ENCODE measurements at places on chromosomes 3 and 15.
A peak's percentile ranks its signal among the peaks of the same experiment; 100 is the strongest.

GRCh38 chr15:67824976-67825880 is at the start of gene SKOR1:
TSS of gene SKOR1 (plus strand) at chr15:67825509. CDS start at chr15:67825603, 94 bp downstream.
- peak; percentile 56 for DNase-seq

GRCh38 chr3:150409125-150409511 is 1.0 kb downstream of the TSC22D2 start:
- DNase-seq, result no peak

GRCh38 chr3:41598402-41599126 is 363.3 kb downstream of the ULK4 start:
- no peak for DNase-seq

- no peak for DNase-seq
Observed at GRCh38 chr3:128297401-128298138, 144.3 kb downstream of the EEFSEC start.

DNA sequence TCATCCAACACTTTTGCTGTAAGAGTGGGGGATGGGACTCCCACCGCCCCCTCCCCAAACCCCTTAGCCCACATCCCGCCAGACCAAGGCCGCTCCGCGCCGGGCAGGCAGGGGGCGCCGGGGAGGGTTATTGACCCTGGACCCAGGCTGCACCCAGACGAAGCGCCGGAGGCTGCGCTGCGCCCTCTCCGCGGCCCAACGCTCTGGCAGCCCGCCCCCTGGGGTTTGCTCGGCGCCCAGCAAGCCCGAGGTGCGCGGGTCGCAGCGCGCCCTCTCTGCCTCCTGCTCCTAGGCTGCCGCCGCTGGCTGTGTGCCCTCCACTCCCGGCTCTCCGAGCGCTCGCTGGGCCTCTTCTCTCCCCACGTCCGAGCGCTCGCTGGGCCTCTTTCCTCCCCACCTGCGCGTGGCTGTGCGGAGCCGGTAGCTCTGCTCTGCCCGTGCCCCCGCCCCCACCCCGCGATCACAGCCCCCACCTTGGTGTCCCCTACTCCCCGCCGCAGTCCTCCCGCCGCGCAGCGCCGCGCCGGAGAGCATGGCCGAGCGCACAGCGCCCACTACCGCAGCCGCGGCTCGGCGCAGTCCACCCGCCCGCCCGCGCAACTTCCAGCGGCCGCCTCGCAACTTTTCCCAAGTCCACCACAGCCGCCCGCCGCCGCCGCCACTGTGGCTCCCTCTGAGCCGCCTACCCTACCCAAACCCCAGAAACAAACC is 1.2 kb downstream of the MECOM start:
- DNase-seq, result peak; percentile 67

DNA sequence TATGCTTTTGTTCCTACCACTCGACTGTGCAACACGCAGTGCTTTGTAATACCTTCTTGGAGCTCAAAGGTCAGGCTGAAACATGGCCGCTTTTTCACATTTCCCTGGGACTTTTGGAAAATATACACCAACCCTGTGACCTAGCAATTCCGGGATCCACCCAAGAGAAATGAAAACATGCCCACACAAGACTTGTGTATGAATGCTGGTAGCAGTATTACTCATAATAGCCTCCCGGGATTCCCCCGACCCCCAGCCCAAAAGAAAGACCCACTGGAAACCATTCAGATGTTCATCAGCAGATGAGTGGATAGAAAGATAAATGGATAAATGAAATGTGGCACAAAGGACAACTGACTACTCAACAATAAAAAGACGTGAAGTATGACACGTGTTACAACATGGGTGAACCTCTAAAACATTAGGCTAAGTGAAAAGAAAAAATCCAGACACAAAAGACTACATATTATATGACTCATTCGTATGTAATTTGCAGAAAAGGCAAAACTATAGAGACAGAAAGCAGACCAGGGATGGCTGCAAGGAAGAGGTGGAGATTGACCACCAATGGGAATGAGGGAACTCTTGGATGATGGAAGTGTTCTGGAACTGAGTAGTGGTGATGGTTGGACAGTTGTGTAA is 104.1 kb downstream of the PGPEP1L start:
- DNase-seq, result no peak

DNA sequence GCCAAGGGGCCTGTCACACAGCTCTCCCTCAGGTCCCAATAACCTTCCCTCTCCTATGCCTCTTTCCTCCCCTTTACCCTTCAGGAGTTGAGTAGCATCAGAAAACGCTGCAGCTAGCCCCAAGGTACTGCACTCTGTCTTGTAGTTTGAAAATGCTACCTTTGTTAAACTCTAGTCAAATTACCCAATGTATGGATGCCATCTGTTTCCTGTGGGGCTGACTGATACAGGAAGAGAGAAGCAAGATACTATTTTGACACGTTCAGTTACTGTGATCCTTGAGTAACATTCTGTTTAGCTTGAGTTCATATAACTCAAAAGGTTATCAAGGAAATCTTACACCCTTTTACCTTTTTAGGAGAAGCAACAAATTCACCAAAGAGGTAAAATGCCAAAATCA is 493.1 kb downstream of the FHIT start:
- DNase-seq, result no peak

- DNase-seq, result no peak
Observed at GRCh38 chr3:71005702-71006321, 577.7 kb downstream of the FOXP1 start.

- DNase-seq, result no peak
Observed at GRCh38 chr3:152071924-152072323, 196.8 kb upstream of the MBNL1 start.

DNA sequence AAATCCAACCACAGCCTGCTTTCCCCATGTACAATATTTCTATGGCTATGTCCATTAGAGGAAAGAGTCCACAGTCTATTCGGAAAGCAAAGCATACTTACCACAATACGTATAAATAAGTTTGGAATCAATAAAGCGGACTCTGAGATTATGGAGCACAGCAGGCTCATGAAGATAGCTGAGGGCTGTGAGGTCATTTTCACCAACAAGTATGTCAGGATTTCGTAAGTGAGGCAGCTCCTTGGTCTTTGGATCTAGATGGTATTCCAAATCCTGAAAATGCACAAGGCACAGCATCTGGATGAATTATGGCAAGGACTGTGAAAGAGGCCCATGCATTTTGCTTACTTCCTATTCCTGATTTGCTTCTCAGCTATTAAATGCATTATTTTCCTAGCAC is 100.4 kb downstream of the MYO5A start:
- DNase-seq, result no peak

DNA sequence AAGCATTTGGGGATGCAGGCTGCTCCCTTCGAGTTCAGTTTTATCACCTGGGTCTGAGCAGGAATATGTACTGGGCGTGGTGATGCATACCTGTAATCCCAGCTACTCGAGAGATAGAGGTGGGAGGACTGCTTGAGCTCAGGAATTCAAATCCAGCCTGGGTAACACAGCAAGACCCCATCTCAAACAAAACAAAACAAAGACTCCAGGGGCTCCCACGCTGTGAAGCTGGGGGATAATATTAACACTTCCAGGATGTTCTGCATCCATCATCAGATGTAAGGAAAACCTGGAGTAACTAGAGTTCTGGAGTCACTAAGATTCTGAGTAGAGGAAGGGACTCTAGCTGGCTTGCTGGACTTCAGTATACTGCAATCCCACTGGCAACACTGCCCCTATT is 40.6 kb downstream of the LYZL4 start:
- no peak for DNase-seq

- no peak for DNase-seq
Observed at GRCh38 chr3:140052771-140053702, 118.1 kb downstream of the CLSTN2 start.

DNA sequence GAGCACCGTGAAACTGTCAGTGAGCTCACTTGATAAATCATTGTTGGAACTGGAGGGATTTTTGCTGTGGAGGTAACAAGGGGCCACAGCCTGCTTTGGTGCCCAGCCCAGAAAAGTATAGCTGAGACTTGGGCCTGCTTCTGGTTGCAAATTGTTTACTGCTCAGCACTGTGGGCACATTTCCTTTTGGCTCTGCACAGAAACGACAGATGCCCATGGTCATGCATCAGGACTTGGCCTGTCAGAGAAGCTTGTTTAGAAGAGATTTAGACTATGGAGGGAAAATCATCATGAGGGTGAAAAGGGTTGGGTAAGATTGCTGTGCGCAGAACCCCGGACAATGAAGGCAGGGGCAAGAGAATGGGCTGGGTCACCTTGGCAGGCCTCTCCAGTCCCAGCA is 286.1 kb upstream of the CTNNB1 start:
- no peak for DNase-seq

DNA sequence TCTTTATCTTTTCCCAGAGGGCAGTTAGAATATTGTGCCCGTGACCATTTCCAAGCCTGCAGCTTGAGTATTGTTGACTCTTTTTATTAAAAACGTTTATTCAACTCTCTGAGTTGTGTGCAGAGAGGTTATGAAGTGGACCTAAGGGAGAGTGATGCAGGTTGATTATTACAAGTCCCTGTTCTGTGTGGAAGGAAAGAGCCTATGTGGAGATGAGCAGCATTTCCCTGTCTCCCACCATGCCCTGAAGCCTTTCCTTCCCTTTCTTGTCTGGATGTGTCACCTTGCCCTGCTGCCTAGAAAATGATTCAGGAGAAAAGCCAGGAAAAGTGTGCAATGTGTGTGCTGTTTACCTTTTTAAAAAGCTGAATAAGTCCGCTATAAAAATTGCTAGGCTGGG is 19.4 kb downstream of the ZPLD1 start:
- DNase-seq, result no peak

DNA sequence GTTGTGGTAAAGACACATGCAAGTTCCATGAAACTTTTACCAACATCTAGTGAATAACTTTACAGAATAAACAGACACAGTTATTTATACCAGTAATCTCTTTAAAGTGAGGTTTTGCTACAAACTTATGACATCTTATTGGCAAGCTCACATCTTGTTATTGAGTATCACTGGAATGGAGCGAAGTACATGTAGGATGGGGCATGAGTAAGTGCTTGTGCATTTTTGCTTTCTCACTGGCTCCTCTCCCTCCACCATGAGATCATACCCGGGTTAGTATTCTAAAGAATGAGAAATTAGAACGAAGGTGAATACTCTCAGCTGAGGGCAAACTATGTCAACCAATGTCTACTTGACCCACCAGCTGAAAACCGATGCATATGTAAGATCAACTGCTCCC is 193.3 kb upstream of the ZNF717 start:
- no peak for DNase-seq

DNA sequence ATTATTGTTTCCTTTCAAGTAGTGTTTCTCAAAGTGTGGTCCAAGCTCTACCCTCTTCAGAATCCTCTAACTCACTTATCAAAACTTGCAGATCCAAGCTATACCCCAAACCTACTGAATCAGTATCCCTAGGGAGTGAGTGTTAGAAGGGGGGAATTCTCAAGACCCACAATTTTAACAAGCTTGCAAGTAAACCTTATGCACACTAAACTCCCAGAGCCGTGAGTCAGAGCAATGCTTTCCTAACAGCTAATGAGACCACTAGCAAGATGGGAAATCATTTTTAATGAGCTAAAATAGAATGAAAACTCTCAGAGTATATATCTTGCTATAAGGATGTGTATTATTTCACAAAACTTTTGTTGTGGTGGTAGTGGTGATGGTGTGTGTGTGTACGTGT is 41.1 kb upstream of the SRGAP3 start:
- no peak for DNase-seq

GRCh38 chr3:171840811-171841619 is 2.1 kb upstream of the TMEM212 start:
- DNase-seq, result no peak

DNA sequence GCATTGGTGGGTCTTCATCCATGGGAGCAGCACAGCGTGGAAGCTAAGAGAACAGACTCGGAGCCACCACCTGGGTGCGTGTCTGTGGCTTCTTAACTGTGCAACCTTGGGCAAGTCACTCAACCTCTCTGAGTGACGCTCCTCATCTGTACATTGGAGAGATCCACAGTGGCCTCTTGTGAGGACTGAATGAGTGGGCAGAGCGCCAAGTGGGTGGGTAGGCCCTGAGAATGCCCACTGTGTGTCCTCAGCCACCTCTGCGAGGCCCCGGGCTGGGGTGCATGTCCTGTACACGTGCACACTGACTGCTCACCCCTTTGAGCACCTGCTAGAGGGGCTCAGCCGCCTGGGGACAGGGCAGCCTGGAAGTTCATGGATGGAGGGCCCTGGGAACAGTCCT is 99.6 kb upstream of the PRR23E start:
- no peak for DNase-seq

DNA sequence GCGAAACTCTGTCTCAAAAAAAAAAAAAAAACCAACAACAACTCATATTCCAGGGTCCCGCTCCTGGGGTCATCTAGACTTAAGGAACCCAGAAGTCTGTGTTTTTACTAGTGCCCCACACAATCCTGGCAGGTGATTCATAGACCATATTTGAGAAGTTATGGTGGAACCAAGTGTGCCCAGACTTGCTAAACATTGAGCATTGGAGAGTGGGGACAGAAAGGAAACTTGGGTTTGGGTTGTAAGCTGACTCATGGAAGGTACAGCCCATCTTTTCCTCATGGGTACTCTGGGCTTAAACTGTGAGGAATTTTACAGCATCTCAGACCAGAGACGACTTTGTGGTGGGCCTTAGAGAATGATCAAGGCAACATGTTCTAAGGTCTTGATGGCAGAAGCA is 18.3 kb upstream of the IGF2BP2 start:
- DNase-seq, result no peak

DNA sequence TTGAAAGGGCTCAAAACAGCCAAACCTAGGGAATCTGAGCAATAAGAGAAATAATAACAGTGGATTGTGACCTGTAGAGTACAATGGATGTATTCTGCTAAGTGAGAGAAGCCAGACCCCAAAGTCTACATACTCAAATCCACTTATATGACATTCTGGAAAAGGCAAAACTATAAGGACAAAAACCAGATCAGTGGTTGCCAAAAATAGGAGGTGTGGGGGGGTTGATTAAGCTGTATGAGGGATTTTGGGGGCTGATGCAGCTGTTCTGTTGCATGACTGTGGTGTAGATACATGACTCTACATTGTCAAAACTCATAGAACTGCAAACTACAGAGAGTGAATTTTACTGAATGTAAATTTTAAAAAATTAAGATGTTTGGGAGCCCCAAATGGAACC is 20.1 kb upstream of the CGNL1 start:
- no peak for DNase-seq

DNA sequence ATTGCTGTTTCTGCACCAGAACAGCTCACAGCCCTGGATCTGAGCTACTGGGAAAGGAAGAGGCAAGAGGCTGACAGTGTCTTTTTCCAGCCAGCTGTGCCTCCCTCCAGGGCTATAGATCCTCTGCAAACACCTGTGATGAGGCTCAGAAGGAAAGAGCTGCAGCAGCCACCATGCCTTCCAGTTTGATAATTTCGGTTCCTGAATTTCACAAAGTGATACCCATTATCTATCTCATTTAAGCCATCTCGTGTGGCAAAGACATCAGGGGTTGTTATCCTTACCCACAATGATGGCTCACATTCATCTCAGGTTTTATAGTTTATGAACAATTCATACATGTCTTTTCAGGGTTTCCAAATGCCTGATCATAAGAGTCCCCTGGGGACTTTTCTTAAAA is 1.8 kb upstream of the LARP6 start:
- DNase-seq, result no peak

DNA sequence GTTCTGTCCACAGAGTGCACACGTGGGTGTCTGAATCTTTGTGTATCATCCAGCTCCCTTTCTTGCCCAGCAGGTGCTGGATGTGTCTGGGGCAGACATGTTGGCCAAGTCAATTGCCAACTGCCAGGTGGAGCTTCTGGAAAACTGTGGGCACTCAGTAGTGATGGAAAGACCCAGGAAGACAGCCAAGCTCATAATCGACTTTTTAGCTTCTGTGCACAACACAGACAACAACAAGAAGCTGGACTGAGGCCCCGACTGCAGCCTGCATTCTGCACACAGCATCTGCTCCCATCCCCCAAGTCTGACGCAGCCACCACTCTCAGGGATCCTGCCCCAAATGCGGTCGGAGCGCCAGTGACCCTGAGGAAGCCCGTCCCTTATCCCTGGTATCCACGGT is 12.5 kb upstream of the RPP14 start:
- DNase-seq, result no peak

- DNase-seq, result no peak
Observed at GRCh38 chr15:67670647-67671305, 128.3 kb downstream of the MAP2K5 start.
